ENCODE measurements at places on chromosomes 11 and 22.
A peak's percentile ranks its signal among the peaks of the same experiment; 100 is the strongest.

DNA sequence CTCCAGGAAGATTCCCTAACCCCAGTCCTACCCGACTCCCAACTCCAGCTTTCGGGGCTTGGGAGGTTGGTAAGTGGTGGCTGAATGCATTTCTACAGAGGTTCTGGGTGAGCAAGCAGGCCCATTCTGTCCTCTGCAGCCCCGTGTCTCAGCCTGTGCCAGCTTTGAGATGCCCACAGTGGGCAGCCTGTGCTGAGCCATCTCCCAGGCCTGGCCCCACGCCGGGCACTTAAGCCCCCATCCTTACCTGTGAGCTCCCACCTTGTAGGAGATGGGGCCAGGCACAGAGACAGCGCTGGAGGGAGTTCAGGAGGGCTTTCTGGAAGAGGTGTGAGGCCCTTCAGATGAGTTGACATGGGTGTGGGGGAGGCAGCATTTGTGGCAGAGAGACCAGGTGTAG, 54.5 kb downstream of the ANO1 start:
- DNase-seq, result no peak

DNA sequence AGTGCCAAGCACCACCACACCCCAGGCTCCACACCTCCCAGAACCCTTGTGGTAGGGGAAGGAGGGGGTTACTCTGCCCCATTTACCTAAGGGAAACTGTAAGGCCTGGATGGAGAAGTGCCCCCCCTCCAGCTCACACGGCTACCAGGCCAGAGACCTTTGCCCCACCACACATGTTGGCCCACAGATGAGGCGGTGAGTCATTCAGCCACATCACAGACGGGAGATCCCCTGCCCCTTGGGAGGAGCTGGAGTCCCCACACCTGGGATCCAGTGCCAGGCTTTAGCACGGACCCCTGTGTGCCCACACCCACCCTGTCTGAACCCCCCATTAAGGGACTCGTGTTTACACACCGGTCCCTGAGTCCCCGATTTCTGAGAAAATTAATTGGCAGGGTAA, 24.9 kb downstream of the CDKN1C start:
- DNase-seq, result no peak

- DNase-seq, result no peak
These were observed 11.2 kb downstream of the WNT11 start for GRCh38 chr11:76194872-76195668.

GRCh38 chr22:19060356-19061009, 61.7 kb downstream of the DGCR2 start:
- DNase-seq, result peak; percentile 8

DNA sequence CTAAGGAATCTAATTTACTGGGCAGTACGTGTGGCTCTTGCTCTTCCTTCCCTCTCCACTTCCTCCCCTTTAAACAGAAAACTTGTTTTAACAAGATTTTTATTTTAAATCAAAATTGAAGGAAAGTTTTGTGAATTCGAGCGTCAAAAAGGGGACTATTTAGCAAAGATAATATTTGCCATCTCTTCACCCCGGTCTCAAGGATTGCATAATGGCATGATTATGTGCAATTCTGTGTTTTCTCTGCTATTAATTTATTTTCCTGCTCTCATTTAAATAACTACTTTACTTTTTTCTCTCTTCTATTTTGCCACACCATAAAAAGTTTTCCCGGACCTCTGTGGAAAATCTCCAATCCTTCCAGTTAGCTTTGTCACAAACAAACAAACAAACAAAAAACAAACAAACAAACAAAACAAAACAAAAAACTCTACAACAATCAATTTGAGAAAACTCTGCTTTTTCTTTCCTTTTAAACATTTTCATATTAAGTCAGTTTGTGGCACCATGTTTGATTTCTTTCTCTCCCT, 10.2 kb upstream of the PAX6 start:
- no peak for DNase-seq

GRCh38 chr11:10305262-10305963, 540 bp downstream of the ADM start:
- DNase-seq, result peak; percentile 48

- DNase-seq, result peak; percentile 93
These were observed 4.1 kb upstream of the NNMT start for GRCh38 chr11:114291842-114292680.

DNA sequence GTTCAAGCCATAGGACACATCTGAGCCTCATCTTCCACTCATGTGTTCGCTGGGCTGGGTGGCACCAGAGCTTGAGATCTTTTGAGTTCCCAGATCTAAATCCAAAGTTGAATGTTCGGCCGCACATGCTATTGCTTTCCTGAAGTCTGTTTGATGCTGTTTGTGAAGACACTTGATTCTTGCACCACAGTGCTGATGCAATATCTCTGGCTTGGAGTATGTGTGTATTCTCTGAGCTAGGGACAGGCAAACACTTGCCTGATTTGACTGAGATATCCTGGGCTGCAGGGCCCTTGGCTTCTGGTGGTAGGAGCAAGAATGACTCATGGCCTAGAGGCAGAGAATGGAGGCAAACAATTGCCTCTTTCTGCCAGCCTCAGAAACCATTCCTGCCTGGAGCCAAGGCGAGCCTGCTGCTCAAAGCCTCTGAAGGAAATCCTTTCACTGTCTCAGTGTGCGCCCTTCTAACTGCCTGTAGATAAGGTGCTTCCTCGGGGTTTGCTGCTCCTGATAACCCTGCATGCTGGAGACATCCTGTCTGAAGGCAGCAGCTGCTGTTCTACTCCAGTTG, 73.0 kb downstream of the CYB5R2 start:
- peak; percentile 52 for DNase-seq

GRCh38 chr11:3903207-3903896, 47.9 kb downstream of the STIM1 start:
- no peak for DNase-seq

- DNase-seq, result no peak
These were observed 1284.0 kb downstream of the FAM181B start for GRCh38 chr11:81449588-81450156.

DNA sequence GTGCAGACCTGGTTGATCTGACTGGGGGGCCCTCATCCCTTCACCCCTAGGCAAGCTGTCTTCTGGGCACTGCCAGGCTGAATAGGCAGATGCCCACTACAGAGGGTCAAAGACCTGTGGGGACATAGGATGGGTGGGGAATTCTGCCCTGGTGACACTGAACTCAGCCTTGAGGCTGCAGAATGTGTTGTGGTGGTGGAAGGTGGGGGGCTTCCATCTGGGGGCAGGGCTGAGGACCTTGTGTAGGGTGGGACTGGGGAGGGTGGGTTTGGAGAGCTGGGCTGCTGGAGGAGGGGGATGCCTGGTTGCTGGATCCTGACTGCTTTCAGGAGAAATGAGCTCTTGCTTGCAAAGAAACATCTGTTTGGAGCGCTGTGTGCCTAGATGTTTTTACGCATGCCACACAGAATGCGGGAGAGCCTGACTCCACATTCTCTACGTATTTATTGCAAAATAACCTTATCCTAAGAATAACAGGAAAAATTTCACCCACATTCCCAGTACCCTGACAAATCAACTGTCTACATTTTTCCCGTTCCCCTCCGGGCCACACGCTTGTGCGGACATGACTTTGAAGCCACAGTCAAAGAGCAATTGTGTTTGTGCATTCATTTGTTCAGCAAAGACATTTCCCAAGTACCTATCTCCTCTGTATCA, 18.3 kb downstream of the SMIM38 start:
- DNase-seq, result peak; percentile 23

GRCh38 chr11:106461148-106461691, 383.8 kb downstream of the AASDHPPT start:
- DNase-seq, result no peak

Data from fibroblast of skin of right biceps (primary cell).